ENCODE measurements at places on chromosomes 5 and 9.

GRCh38 chr9:128553728-128554127 lies 1.3 kb downstream of the SPTAN1 start:
- DNase-seq, result no peak

DNA sequence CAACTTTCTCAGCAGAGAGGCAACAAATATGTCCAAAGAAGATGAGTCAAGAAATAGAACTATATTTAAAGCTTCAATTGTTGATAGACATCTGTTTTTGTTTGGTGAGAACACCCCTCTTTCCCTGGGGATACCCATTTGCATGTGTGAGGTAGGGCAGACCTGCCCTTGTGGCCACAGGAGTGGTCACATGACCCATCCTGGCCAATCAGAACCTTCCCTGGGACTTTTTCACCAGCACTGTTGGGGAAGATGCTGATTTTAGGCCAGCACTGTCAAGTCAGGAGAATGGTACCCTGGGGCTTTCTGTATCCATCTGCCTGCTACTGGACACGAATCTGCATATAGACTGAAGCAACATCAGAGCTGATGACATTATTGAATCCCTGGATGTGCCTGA lies 211.2 kb downstream of the CDK5RAP2 start:
- DNase-seq, result no peak

GRCh38 chr9:89011683-89012082 lies 20.4 kb downstream of the S1PR3 start:
- no peak for DNase-seq

- DNase-seq, result no peak
Measured at GRCh38 chr5:132781029-132781428, 4.0 kb upstream of the SEPTIN8 start.

DNA sequence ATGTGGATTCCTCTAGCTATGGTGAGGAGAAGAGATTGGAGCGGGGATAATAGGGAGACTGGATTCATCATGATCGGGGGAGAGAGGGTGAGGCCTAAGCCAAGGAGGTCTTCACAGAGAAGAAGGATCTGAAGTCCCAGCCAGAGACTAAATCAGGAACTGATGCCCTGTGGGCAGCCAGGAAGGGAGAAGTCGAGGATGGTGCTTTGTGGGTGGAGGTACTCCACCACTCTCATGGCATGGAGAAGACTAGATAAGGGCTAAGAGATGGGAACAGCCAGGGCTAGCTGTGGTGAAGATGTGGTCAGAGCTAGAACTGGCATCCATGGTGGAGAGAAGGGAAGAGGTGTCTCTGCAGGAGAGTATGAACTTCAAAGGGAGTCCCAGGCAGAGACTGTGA lies 3.0 kb upstream of the RGS14 start:
- DNase-seq, result no peak

DNA sequence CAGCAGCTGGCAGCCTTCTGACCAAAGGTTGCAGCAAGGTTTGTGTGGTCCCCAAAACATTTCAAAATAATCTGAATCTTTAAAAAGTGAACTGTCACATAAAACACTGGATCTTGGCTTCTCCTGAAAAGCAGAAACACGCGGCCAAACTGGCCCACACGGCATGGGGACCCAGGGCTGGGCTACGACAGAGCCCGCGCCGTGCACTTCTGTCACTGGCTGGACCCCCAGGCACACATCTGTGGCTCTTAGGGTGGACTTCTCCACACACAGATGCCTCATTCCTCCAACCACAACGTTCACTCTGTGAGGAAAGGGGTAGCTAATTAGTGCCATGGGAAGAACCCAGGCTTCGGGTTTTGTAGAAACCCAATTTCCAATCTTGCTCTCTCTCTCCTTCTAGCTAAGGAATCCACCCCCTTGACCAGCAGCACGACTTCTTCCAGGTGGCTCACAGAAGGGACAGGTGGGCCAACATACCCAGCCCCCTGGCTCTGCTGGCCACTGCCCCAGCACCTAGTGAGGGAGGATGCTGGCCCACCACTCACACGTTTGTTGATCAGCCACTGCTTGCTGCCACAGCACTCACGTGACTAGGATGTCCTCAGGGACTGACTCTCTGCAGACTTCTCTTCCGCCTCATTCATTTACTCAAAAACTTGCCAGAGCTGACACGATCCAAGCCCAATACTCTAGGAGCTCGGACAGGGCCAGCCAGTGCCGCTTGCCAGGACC lies 17.9 kb downstream of the LMAN2 start:
- DNase-seq, result no peak

- DNase-seq, result no peak
Measured at GRCh38 chr5:175452166-175452565, 8.2 kb upstream of the DRD1 start.

- no peak for DNase-seq
Measured at GRCh38 chr5:158406884-158407823, 548.2 kb upstream of the CLINT1 start.

DNA sequence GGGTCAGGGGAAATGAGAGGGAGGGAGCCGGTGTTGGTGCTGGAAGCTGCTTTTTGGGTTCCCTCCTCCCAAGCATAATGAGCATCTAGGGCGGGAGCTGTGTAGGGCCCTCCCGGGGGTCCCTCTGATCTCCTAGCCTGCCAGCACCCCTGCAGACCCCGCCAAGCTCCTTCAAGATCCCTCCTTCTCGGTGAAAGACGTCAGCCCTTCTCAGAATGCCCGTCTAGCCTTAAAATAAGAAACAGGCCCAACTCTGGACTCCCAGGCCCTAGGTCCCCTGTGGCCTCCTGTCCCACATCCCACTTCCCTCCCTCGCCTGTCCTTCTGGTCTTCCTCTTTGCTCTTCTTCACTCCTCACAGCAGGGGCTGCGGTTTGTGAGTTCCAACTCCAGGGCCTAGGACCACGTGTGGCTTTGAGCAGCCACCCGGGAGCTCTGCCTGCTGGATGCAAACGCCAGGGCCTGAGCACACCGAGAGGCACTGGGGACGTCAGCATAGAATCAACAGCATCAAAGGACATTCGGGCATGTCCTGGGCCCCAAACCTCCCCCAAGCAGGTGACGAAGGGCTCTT lies 8.8 kb upstream of the SCGB3A1 start:
- no peak for DNase-seq

DNA sequence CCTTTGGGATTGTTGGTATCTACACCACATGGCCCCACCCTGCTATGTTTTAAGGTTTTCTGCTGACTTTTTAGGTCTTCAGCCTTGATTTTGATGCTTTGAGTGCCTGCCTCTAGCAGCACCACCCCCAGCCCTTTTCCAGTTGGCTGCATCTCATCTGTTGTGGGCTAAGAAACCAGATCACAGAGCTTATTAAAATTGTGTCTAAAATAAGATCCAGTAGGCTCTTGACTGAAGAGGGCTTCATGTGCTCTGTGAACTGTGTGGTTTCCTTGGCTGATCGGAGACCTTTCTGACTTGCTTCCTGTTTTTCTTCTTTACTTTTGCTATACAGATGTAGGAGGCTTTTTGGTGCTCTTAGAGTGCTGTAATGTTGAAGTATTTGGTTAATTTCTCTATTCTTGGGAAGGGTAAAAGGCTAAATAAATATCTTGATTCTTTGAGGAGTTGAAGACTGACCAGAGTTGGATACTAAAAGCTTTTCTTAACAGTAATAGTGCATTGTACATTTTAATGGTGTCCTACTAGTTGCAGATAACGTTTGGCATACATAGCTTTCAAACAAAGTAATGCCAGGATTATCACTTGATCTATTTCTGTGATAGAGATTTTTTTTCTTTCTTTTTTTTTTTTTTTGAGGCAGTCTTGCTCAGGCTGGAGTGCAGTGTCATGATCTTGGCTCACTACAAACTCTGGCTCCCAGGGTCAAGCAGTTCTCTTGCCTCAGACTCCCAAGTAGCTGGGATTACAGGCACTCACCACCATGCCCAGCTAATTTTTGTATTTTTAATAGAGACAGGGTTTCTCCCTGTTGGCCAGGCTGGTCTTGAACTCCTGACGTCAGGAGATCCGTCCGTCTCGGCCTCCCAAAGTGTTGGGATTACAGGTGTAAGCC lies 4.5 kb downstream of the UBE2D2 start:
- DNase-seq, result no peak

DNA sequence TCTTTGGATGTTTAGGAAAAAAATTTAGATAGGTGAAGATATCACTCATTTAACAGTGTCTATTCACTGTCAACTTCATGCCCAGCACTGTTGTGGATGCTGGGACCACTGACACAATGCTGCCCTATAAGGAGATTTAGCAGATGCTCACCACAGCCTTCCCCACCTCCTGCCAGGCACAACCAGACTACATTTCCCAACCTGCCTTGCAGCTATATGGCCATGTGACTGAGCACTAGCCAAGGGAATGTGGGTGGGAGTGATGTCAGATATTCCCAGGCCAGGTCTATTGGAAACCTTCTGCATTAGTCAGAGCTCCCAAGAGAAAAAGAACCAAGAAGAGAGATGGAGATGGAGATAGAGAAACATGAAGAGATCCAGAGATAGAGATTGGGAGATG lies 302.6 kb upstream of the TAS2R1 start:
- DNase-seq, result no peak

DNA sequence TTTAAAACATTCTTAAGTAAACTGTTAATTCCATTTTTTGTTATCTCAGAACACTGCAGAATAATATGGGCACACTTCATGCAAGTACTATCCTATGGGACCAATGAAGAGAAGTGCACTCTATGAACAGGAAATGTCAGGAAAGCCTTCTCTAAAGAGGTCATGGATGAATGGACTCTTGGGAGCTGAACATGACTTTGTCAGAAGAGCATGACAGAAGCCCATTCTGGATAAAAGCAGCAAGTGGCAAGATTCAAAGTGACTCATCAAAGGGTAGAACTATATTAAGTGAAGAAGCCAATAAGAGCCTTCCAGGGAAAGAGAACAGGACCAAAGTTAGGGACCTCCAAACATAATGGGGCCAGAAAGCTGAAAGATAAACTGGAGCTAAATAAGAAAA lies 94.0 kb downstream of the RAPGEF6 start:
- no peak for DNase-seq

GRCh38 chr9:133103183-133103986 lies 17.7 kb downstream of the RALGDS start:
- DNase-seq, result no peak

- no peak for DNase-seq
Measured at GRCh38 chr9:29160763-29161353, 1587.6 kb upstream of the C9orf72 start.

DNA sequence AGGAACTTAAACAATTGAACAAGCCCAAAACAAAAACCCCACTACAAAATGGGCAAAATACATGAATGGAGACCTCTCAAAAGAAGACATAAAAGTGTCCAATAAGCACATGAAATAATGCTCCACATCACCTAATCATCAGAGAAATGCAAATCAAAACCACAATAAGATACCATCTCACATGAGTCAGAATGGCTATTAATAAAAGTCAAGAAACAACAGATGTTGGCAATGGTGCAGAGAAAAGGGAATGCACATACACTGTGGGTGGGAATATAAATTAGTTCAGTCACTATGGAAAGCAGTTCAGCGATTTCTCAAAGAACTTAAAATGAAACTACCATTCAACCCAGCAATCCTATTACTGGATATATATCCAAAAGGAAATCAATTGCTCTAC lies 337.4 kb upstream of the GRIA1 start:
- no peak for DNase-seq

DNA sequence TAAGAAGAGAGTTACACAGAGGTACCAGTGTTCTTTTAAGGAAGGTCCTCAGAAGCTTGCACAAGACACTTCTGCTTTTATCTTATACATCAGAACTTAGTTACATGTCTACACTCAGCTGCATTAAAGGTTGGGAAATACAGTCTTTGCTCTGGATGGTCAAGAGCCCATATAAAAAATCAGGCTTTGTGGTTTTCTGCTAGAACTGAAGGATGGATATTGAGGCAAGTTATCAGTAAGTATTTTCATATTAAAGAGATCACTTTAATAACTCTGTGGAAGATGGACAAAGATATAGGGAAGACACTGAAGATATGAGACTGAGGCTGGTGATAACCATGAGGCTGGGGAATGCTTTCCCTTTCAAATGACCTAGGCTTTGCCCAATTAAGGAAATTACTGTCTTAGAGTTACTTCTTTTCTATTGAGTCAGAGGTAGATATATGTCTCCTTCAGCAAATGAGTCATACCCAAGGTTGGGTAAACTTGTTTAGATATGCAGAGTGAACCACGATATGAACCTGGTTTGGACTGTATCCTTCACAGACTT lies 87.0 kb upstream of the TNC start:
- no peak for DNase-seq

GRCh38 chr5:131536211-131536826 lies 98.7 kb downstream of the RAPGEF6 start:
- DNase-seq, result no peak

- DNase-seq, result no peak
Measured at GRCh38 chr5:9209846-9210492, 335.9 kb downstream of the SEMA5A start.

GRCh38 chr5:88518131-88519016 lies 249.7 kb upstream of the TMEM161B start:
- DNase-seq, result no peak

GRCh38 chr5:10475931-10476676 lies 34.4 kb downstream of the ROPN1L start:
- DNase-seq, result no peak

DNA sequence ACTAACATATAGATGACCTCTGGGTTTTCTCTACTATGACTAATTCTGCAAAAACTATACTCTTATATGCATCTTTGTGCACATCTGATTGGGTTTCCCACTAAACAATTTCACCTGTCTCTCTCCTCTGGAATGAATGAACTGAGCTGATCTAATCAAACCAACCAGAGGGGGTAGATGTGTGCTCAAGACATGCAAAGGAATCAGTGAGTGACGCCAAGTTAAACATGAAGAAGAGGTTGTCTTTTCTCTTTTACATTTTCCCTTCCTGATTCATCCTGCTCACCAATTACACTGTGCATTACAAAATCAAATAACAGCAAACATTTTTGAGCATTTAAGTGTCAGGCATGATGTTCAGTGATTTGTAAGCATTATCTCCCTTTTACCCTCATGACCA lies 29.6 kb upstream of the GRXCR2 start:
- DNase-seq, result no peak

DNA sequence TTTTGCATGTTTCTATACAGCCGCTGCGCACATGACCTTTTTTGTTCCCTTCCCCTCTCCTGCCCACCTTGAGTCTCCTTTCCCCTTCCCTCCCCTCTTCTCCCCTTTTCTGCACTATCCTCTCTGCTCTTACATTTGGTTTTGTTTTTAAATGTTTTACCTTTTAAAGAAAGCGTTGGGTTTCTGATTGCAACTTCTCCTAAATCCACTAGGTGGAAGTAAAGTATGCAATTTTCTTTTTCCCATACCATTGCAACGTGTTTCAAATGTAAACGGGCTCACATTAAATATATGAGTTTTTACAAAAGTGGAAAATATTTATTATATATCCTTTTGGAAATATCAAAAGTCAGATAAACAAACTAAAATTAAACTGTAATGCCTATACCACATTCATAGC lies 500.9 kb downstream of the DIRAS2 start:
- DNase-seq, result no peak

GRCh38 chr9:70402213-70402612 lies 12.2 kb downstream of the KLF9 start:
- no peak for DNase-seq

Data from esophagus squamous epithelium (tissue), 5 donors.